ENCODE measurements at places on chromosomes 2 and 18. TPM values are rescaled to one million over a fixed set of nuclear protein-coding genes. Genes with fewer than 3 reads are reported as not detected.

DNA sequence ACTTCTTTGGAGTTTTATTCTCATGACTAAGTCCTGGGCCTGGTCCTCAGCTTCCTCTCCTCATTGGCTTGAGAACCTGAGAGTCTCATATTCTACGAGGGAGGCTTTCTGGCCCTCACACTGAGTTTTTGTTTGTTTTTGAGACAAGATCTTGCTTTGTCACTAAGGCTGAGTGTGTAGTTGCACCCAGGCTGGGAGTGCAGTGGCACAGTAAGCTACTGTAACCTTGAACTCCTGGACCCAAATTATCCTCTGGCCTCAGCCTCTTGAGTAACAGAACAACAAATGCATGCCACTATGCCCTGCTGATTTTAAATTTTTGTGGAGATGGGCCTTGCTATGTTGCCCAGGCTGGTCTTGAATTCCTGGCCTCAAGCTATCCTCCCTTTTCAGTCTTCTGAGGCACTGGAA, 22.6 kb downstream of the PRKRA start:
- DNase-seq: no peak

- no peak for DNase-seq
These were observed 10.1 kb downstream of the HJURP start for GRCh38 chr2:233844064-233844807.

DNA sequence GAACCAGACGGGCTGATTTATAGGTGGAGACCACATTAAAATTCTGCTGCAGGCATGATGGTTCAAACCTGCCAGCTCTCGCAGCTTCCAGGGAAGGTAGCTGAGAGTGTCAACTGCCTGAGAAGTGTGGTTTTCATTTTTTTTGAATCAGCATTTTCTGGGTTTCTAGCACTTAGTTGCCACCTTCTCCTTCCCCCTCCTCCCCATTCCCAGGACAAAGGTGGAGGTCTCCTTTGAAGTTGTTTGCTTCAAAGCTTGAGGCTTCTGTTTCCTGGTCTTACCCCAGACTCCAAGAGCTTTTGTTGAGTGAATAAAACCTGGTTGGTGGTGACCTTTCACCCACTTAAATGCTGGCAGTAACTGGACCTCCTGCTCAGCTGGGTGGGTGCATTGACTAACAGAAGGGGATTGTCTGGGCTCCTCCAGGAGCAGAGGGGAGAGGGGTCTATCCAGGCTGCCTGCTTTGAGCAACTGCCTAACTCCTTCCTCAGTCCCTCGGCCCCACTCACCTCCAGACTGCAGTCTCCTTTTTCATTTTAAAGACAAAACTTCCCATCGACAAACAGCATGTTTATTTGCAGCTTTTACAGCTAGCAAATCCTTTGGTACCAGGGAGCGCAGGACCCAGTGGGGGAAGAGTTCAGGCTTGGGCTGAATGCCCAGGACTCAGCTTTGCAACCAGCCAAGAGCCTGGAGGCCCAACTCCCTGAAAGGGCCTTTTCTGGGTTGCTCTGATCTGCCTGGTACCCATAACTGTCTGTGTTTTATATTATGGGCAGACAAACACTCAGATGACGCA, 3.5 kb downstream of the RHOB start:
- no peak for DNase-seq

- DNase-seq: no peak
These were observed 16.5 kb downstream of the DOK1 start for GRCh38 chr2:74571058-74571457.

GRCh38 chr2:28035163-28035690, 144.7 kb downstream of the BABAM2 start:
- no peak for DNase-seq

- no peak for DNase-seq
These were observed 120.0 kb upstream of the EPC2 start for GRCh38 chr2:148524519-148524919.

DNA sequence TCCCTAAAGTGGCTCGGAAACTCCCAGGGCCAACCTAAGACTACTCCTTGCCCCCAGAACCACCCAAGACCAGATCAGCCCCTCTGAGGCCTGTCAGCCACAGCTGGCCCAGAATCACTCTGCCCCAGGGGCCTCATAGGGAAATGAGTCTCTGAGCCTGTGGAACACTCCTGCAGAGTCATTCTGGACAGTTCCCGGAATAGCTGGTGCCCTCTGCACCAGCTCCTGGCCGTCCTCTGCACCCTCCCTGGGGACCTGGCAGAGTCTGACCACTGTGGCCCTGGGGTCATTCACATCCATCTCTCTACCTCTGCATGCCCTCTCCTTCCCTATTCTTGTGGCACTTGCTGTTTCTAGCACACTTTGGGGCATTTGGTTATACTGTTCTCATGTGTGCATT, 14.6 kb upstream of the TMEM214 start:
- DNase-seq: no peak

DNA sequence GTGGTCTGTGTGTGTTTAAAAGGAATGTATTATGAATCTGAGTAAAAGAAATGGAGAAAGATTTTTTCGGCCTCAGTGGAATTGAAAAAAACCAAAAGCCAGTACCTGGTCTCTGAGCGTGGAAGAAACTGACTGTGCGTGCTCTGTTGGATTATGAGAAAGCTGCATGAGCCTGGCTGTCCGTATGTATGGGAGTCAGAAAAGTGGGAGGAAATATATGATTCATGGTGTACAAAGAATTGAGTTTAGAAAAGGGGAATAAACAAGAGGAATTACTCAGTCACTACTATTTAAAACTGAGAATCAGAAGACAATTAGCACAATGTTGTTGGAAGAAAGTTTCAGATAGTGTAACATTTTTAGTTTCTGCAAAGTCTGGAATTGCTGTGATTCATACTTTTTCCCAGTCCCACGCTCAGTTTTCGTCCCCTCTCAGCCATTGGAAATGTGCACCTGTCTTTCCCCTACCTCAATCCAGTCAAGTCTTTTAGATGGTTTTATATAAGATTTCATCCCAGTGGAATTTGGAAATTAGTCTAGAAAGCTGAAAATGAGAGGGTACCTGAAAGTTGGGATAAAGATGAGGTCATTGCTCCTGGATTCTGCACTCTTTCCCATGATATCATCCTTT, 66.4 kb upstream of the CHMP1B start:
- no peak for DNase-seq

DNA sequence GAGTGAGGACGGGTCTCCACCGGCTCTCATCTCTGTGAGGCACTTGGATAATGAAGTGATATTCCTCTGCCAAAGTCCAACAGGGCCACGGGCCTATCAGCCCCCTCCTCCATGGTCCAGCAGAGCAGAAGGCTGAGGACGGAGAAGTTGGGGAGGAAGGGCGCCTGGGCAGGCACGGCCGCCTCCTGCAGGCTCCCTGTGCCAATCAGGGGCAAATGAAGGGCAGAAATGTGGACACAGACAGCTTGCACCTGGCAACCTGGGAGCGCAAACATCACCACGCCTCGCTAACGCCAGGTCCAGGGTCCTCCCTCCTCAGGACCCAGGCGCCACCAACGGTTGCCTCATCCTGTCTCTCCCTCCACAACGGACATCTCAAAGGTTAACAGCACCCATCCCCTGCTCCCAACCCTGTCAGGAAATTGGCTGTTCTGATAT, 24.3 kb downstream of the SMAD7 start:
- DNase-seq: no peak

- no peak for DNase-seq
These were observed 19.3 kb downstream of the PAIP2B start for GRCh38 chr2:71207601-71208000.

- no peak for DNase-seq
These were observed 605 bp downstream of the ZNF2 start for GRCh38 chr2:95166065-95166763.

GRCh38 chr2:198296665-198297308, 492.4 kb downstream of the PLCL1 start:
- no peak for DNase-seq

DNA sequence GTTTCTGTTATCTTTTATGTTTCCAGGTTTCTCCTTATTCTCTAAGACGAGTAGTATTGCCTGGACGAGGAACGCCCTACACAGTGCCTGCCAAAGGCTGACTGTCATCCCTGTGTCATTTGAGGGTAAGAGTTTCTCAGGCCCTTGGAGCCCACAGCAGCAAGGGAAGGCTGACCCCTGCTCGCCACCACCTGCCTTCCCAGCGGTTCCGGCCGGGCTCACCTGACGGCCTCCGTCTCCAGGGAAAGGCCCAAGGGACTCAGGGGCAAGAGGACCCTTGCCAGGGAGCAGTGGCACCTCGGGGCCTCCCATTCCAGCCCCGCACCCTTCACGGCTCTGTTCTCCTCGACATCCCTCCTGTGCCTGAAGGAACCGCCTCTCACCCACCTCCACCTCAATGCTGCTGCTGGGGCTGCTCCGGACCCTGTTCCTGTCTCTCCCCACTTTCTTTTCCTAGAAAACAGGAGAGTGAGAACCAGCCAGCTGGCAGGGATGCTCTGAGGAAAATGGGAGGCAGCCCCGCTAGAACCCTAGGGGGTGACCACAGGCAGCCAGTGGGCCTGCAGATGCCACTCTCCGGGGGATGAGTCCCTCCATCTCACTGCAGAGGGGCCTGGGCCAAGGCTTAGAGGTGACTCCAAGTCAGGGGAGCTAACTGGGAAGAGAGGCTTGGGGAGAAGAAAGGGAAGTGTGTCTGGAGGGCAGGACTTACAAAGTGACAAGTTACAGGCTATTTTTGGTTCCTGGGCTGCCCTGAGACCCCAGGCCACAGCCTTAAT, 1.9 kb downstream of the LIMS2 start:
- DNase-seq: no peak

GRCh38 chr18:55552526-55553189, 35.3 kb downstream of the TCF4 start:
- DNase-seq: no peak

DNA sequence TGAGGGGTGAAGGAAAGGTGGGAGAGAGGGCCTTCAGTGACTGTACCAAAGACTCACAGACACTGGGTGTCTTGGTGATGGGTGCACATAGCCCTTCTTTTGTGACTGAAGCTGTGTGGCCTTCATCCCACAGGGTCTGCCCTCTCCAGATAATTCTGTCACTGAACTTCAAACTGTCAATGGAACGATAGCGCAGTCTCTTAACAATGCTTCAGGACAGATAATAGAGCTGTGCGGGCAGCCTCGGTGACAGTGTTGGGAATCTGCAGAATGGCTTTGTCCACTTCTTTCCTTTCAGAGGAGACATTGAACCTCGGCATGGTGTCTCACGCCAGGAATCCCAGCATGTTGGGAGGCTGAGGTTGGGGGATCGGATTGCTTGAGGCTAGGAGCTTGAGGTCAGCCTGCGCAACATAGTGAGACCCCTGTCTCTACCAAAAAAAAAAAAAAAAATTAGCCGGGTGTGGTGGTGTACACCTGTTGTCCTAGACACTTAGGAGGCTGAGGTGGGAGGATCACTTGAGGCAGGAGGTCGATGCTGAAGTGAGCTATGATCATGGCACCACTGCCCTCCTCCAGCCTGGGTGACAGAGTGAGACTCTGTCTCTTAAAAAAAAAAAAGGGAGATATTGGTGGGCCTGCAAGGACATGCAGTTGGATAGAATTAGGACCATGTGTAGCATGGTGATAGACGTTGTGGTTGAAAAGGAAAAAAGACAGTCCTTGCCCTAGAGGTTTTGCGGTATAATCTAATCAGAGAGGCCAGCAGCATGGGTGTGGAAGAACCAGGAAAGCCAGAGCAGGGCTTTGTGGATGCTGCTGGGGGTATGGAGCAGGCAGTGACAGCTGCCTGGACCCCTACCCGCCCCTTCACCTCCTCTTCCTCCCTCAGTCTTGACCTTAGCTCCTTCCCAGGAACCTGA, 91.4 kb downstream of the LDLRAD4 start:
- DNase-seq: no peak

DNA sequence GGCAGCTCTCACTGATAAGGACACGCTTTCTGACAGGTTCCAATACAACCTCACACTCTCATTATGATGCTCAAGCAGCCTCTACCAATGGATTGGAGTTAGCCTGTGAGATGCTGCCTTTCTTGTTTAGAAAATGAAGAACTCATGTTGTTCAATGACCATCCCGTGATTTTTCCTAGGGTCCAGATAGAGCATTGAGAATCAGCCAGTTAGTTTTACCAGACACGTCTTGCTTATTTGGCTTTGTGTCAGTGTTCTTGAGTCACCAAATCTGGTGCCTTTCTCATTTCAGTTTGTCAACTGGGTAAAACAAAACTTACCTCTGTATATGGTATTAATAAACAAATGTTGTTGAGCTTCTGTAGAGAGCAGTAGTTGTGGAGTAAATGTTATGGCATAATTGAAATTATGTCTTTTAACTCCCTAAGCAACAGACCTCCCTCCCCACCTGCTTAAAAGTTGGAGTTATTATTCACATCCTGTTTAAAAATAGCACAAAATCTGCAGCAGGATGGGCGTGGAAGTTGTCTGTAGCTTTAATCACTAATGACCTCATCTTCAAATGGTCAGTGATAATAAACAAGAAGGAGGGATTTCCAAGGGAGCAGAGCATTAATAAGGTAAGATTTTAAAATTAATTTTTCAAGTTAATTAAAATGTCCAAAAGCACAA, 167.3 kb downstream of the HRH4 start:
- no peak for DNase-seq

Gene SCN7A
- 0.36 TPM for total RNA-seq

Gene TMEM247
- total RNA-seq: not detected

Gene AKAIN1
- not detected for total RNA-seq

Gene DLX1
- 0.22 TPM for total RNA-seq

Gene RALBP1
- total RNA-seq: 57.5 TPM

Gene CCDC85A
- total RNA-seq: 0.07 TPM

Gene TCF23
- not detected for total RNA-seq
